ENCODE measurements at places on chromosomes 2 and 18.

- no peak for DNase-seq
These were observed 66.7 kb downstream of the TNS1 start for GRCh38 chr2:217935901-217936684.

DNA sequence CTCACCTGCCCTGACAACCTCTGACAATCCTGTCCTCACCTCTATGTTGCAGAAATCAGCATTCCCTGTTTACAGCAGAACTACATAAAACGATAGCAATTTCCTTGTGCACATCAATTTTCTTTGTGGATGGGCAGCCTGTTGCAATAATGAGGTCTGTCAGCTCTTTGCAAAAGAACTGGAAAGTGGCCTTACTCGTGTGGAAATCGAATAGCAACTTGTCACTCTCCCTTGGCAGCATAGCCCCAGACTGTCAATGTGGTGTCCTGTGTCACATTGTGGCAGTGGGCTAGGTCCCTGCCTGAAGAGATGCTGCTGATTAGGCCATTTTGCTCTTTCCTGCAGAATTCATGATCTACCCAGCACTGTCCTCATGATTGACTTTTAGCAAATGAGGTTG lies 531.9 kb downstream of the CCDC85A start:
- no peak for DNase-seq

DNA sequence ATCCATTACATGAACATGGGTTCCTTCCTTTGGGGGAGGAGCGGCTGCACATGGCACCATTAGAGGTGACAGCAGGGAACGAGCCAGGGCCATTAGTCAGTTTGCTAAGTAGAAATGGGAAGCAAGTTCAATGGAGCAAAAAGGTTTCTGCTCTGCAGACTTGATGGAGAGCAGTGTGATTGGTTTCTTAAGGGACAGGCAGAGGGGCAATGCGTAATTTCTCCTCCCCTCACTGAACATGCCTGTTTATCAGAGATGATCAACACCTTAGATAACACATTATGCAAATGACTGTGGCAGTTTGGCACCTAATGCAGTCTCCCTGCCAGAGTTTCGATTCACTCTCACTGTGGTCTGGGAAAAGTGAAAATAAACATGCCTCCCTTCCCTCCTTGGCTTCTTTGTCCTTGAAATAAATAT lies 414.5 kb downstream of the STK39 start:
- no peak for DNase-seq

- DNase-seq: no peak
These were observed 23.5 kb upstream of the RPL37A start for GRCh38 chr2:216474925-216475670.

GRCh38 chr18:76496194-76496890 lies 1.3 kb upstream of the ZNF516 start:
- DNase-seq: peak; percentile 51

DNA sequence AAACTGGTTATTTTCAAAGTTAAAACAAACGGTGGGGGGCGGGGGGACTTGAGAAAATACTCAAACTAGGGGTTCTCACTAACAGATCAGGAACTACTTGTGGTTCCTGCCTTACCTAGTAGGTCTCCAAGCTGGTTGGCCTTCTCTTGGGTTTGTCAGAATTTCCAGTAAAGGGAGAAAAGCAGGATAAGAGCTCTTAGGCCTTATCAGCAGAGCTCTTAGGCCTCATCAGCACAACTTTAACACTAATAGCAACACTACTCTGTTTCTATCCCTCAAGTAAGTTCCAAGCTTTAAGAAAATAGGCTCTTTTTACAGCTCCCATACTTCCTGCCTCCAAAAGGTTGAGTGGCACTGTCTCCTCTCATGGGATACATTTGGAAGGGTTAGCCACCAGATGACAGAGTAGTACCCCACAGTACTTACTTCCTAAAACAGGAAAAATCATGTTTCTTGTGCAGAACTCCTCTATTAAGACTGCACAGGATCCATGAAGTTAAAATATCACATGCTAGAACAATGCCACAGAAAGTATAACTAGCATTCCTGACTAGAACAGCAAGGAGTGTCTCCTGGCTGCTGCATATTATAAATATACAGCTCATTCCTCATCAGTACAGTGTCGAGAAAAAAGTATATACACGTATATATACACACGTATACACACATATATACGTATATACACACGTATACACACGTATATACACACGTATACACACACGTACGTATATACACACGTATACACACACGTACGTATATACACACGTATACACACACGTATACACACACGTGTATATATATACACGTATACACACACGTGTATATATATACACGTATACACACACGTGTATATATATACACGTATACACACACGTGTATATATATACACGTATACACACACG lies 6.1 kb downstream of the FBXO11 start:
- no peak for DNase-seq

- peak; percentile 19 for DNase-seq
These were observed 569 bp downstream of the TMX3 start for GRCh38 chr18:68714366-68714711.

DNA sequence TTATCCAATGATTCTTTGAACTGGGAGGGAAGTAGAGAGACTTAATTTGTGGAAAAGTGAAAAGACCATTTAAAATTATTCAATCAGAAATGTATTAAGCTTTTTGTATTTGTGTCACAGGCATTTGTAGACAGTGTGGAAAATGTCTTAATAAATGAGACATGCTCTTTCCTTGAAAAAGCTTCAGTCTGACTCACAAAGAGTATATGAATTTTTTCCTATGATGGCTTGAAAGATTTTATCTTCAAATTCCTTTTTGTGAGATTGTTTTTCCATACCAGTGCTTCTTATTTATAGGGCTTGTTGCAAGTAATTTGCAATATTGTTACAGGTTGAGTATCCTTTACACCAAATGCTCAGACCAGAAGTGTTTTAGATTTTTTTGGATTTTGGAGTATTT lies 39.5 kb downstream of the STON1 start:
- no peak for DNase-seq

Data from CD4-positive, alpha-beta T cell treated with Interleukin-17A for 1 hour (primary cell).